ENCODE measurements at places on chromosomes 11 and 22. TPM values are rescaled to one million over a fixed set of nuclear protein-coding genes. Genes with fewer than 3 reads are reported as not detected.
A peak's percentile ranks its signal among the peaks of the same experiment; 100 is the strongest.

DNA sequence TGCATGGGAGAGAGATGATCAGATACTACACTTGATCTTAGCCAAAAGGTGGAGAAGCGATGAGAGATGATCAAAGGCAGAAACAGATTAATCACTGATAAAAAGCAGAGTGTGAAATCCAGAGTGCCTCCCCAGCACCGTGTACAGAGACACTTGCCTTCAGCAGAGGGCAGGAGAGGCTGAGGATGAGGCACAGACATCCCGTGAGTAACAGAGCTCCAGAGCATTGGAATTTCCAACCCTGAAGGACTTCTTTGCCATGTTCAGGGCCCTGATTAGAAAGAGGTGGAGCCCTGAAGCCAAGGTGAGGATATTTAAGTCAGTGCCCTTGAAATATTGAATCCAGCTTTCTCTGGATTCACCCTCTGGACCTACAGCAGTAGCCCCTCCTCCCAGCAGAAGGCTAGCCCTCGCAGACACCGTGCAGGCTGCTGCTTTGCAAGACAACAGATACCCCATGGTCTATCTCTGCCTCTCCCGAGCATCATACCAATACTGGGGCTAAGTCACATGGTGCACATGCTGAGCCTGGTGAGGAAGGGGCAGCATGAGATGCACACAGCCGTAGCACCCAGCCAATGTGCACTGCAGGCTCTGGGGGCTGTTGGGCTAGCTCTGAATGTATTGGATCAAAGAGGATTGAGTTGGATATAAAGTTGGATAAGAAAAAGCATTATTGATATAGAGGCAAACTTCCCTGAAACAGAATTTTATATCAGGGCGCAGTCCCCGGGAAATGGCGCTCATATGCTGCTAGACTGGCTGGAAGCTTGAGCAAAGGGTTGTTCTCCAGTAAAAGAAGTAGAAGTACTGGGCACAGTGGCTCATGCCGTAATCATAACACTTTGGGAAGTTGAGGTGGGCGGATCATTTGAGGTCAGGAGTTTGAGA, 200.3 kb upstream of the B3GAT1 start:
- no peak for DNase-seq

DNA sequence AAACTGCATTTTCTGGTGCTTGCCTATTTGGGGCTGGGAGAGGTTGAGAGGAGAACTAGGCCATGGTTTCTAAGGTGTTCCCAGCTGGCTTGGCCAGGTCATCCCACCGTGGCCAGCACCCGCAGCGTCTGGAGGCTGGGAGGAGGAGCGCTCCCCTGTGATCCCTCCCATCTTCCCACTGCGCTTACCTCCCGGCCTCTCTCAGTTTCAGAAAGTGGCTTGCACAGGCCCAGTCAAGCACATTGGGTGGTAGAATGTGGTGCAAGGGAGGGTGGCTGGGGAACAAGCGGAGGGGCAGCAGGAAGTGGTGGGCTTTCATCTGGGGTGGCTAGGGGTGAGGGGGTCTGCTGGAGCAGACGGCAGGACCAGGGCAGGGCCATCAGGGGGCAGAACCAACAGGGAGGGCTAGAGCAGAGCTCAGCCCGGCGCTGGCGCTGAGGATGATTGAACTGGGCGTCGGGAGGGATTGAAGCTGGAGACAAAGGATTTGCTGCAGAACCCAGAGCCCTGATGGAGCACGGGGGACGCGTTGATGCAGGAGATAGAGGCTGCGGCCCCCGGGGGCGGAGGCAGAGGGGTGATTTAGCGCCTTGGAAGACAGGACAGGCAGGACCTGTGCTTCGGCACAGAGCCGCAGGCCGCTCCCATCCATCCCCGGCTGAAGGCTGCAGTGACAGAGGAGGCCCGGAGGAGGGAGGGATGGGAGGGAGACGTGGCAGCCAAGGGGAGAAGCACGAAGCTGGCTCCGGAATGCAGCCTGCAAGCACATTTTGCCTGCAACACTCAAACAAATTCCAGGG, 76.0 kb downstream of the TRIM29 start:
- no peak for DNase-seq

DNA sequence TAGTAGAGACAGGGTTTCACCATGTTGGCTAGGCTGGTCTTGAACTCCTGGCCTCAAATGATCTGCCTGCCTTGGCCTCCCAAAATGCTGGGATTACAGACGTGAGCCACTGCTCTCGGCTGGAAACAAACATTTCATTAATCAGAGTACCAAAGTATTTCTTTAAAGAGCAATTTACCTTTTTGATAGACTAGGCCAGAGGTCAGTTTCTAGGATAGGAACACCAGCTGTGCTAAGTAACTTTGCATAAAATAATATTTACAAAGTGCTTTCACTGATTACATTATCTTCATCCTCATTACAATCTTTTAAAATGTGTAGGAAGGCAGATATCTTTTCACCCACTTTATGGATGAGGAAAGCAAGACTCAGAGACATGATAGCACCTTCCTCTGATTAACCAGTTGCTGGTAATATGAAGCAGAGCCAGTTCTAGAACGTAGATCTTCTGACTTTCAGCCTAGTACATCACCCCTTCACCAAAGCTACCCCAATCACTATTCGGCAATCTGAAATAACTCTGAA, 355.2 kb downstream of the SOX6 start:
- DNase-seq, result no peak

CDHR5 gene
- not detected for total RNA-seq

- DNase-seq, result no peak
Measured at GRCh38 chr22:17192186-17192585, 27.0 kb downstream of the ADA2 start.

DNA sequence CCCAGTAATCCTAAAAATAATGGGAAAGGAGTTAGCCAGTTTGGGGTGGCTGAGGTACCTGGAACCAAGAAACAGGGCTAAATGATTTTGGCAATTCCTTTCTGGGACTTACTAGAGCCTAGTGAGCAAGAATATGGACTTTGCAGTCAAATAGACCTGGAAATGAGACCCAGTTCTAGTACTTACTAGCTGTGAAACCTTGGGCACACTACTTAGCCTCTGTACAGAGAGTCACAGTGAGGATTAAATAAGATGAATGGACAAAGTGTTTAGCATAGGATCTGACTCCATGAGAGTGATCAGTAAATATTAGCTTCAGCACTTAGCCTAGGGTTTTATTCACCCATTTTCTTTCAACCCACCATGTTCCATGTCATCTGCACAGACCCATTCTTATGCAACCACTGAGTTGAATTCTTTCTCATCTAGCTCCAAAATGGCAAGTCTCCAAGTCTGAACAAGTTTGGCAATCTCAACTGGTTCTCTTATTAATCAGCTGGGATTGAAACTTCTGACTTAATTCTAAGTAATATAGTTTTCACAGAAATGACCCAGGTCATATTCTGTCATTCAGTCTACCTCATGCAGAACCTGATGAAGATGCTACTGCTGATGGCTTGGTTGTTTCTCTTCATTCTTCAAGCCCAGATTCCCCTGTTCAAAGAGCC, 15.0 kb upstream of the SORL1 start:
- no peak for DNase-seq

KDM4E gene
- total RNA-seq, result not detected

DNA sequence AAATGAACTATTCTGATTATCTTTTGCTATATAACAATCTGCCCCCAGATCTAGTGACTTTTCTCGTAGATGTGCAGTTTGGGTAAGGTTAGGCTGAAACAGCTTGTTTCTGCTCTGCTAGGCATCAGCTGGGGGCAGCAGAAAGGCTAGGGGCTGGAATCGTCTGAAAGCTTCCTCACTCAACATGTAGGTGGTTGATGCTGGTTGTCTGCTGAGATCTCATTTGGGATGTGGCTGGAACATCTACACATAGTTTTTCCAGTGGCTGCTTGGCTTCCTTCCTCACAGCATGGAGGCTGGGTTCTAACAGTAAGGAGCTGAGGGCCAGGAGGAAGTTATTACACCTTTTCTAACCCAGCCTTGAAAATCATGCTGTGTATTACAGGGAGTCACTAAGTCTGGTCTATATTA, 30.2 kb downstream of the USP47 start:
- DNase-seq, result no peak

LRRC56 gene
- total RNA-seq, result 0.11 TPM

APOL3 gene
- total RNA-seq, result 9.6 TPM

- DNase-seq, result no peak
Measured at GRCh38 chr11:7673724-7674434, 579 bp upstream of the CYB5R2 start.

- peak; percentile 67 for DNase-seq
Measured at GRCh38 chr22:35544189-35544588, 3.6 kb downstream of the RASD2 start.

DNA sequence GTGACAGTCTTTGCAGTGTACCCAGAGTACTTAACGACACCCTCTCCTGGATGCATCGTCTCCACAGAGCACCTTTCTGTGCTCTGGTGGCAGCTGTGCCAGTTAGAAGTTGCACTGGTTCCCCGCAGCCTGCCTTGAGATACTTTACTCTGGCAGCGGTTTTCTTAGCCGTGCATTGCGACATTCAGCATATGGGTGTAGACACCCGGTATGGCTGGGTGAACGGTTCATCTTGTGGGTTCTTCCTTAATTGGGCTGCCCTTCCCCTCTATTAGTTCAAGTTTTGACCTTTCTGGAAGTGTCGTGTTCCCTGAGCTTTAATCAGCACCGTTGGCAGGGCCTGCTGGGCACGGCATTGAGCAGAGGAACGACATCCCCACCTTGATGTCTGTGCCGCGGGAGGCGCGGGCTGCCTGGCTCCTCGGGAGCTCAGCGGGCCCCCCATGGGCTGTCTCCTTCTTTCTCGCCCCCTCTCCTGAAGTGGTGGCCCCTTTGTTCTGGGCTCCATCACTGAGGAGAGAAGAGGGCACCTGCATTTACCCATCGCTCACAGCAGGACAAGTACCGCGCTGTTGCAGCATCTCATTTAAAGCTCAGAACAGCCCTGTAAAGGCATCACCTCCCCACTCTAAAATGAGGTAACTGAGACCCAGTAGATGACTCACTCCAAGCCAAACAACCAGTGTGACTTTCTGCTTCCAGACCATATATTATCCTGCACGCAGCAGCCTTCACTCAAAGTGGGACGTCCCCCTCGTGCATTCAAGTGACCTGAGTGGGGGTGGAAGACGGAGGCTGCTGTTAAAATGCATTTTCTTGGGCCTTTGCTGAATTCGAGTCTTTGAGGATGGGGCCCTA, 13.3 kb downstream of the FAM83F start:
- DNase-seq, result peak; percentile 35

BTG4 gene
- total RNA-seq, result not detected

OVOL1 gene
- not detected for total RNA-seq

GRCh38 chr22:41092847-41093411, 537 bp downstream of the EP300 start:
- peak; percentile 36 for DNase-seq

DNA sequence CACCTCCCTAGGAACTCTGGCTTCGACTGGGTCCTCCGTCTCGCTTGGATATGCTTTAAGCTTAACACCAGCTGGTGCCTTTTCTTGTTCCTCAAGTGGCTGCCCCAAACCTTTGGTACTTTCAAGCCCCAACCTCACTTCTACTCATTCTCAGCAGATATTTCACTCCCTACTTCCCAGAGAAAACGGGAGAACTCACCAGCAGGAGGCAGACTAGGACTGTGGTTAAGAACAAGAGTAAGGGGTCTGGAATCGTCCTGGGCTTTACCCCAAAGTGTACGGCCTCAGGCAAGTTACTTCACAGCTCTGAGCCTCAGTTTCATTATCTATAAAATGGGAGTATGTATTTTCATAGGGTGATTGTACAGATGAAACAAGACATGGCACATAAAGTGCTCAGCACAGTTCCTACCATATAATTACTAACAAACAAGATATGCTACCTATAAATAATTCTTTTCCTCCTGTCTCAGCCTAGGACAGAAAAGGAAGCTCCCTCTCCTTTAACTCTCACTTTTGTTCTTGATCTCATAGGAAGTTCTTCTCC, 37.8 kb downstream of the PAMR1 start:
- DNase-seq, result peak; percentile 40

GRCh38 chr11:117792241-117792640, 4.8 kb downstream of the DSCAML1 start:
- no peak for DNase-seq

- no peak for DNase-seq
Measured at GRCh38 chr11:68480852-68481510, 20.4 kb downstream of the PPP6R3 start.

DNA sequence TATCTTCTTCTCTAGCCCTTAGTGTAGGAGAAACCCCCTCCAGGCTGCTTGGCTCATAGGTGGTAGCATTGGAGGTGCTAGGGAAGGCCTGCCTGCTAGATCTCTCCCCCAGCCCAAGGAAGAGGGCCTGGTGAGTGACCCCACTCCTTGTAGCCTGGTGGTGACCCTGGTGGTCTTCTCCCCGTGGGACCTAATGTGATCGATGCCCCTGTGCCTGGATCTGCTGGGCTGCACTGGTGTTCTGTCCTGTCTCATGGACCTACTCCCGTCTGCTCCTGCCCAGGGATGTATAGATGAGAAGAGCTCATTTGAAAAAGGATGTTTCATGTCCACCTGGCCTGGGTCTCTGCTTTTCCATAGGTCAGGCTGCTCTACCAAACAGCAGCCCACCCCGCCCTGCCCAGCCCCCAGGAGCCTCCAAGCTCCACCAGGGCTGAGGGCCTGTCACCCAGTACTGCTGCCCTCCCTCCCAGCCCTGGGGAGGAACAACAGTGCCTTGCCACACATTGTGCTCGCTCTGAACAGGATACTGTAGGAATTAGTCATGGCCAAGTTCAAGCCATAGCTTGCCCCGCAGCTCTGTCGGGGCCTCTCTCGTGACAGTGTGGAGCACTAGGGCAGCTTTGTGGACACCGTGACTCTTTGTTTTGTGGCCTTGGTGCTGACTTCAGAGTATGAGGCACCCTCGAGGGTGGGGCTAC, 19.7 kb downstream of the SLC37A2 start:
- DNase-seq, result peak; percentile 72

GRCh38 chr11:67247946-67248550, 18.2 kb upstream of the GRK2 start:
- DNase-seq, result no peak

DNA sequence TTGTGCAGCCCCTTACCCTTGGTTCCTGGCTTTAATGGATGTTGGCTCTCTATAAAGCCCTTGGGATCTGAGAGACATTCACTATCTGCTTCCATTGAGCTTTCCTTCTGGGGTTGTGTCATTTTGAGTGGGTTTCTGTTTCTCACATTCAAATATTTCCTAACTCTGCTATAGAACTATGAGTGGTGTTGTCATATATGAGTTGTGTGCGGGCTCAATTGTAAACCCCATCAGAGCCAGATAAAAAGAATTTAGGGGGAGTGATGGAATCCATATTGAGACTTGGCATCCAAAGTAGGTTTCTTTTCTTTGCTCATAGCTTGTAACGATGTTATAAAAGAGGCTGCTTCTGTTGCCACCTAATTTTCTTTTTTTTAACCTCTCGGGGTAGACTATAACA, 41.8 kb upstream of the SPON1 start:
- no peak for DNase-seq

POLD3 gene
- total RNA-seq, result 14.3 TPM

HDHD5 gene
- total RNA-seq, result 51.1 TPM

- peak; percentile 77 for DNase-seq
Measured at GRCh38 chr11:76769645-76770586, 13.2 kb upstream of the TSKU start.

E2F8 gene
- total RNA-seq, result 7.7 TPM

TSSK2 gene
- not detected for total RNA-seq

POU2AF3 gene
- total RNA-seq, result not detected

GRCh38 chr11:115222863-115223530, 281.2 kb downstream of the CADM1 start:
- no peak for DNase-seq

GRCh38 chr11:94504689-94505293, 7.5 kb upstream of the C11orf97 start:
- peak; percentile 23 for DNase-seq

Data from Daoy (cell line).